ENCODE measurements at places on chromosomes 5 and 9.

GRCh38 chr9:125548141-125548540 lies 158.9 kb downstream of the MAPKAP1 start:
- no peak for DNase-seq

DNA sequence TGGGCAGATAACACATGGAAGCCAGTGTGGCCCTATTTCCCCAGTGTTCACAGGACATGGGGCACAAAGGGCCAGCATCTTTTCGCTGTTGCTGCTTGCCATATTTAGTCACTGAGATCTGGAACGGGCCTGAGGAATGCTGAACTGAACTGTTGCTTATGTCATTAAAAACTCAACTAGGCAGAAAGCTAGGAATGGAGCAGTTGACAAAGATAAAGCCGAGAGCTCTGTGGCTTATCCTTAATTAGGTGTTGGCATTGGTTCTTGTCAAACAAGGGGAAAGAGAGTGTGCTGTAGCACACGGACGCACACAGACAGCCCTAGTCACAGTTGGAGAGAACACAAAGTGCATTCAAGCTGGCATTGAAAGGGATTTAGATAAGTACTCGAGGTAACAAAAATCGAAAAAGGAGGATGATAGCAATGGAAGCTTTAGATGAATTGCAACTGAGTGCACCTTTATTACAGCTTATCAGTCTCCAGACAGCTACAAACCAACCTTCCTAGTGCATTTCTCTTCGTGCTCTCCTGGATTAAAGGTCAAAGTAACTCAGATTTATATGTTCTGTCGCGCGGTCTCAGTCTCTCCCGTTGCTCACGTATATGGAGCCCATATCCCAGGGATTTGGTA lies 450.2 kb upstream of the ZNF608 start:
- DNase-seq: no peak

DNA sequence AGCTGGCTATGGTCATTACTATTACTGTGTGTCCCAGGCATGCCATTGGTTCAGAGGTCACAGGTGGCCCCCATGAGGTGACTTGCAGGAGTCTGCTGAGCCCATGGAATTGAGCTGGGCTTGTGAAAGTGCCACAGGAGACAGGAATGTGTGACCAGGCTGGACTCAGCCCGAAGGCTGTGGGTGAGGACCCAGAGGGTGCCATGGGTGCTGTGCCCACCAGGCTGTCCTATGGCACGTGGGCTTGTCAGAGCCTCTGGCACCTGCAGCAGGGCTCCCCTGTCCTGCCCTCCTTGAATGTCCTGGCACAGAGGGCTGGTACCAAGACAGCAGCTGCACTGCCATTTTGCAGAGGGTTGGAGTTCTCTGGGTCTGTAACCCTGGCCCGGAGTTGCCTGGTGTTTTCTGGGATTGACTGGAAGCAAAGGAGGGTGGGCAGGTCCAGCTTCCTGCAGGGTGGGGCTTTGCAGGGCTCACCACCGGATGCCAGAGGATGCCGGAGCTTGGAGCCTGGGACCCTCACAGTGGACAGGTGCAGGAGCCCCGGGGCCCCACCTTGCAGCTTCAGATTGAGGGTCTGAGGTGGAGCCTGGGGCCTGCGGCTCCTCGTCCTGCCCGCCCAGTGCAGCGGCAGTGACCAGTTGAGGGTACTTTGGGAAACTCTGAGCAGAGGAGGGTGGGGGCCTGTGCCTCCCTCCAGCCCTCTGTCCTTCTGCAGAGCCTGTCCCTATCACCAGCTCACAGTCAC lies 14.2 kb downstream of the COL5A1 start:
- no peak for DNase-seq

- DNase-seq: no peak
Observed at GRCh38 chr9:109887079-109887478, 107.1 kb downstream of the PALM2AKAP2 start.

- no peak for DNase-seq
Observed at GRCh38 chr9:86549920-86550319, 195.7 kb upstream of the TUT7 start.

GRCh38 chr5:176446884-176447590 lies 1.1 kb upstream of the FAF2 start:
- DNase-seq: peak; percentile 22

DNA sequence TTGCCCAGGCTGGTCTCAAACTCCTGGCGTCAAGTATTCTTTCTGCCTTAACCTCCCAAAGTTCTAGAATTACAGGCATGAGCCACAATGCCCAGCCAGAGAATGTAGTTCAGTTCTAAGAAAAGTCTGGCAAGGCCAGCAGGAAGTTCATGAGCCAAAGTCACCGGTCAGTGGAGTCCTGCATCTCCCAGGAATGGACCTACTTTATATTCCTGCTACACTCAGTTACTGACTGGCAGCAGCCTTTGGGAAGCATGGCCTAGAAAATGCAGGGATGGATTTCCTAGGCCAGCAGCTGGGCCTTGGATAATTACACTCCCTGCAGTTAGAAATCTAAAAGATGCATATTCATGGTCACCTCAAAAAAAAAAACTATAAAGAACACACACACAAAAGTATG lies 135.7 kb downstream of the CAAP1 start:
- no peak for DNase-seq

- DNase-seq: no peak
Observed at GRCh38 chr5:68725905-68726683, 367.7 kb upstream of the SLC30A5 start.

DNA sequence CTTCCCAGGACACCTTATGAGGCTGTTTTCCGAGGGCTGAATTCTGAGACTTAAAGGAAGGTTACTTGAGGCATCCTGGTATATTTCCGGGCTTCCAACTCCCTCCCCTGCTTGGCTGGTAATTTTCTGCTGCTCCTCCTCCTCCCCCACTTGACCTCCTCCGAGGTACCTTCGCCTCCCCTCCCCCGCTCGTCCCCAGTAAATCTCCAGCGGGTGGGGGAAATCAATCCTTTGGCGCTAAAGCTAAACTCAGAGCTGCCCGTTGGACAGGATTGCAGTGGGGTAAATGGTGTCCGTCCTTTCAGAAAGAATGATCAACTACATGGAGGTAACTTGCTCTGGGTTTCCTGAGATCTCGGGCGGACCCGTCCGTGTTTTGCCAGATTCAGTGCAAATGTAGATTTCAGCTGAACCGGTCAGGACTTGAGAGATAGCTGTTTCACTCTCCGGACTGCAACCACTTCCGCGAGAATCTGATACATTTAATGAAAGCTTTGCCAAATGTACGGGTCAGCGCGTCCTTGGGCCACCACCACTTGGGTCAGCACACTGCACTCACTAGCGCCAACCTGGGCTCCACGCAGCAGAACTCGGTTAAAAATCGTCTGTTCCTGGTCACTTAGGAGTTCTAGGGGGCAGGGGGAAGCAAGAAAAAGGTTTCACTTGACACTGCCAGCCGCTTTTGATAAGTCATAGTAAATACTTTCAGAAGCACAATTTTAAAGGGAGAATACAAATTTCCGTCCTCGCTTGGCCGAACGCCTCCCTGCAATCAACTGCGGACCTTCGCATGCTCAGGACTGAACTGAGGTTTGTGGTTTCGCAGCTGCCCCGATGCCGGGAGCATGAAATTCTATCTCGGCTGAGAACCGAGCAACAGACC lies 4.6 kb upstream of the ISL1 start:
- no peak for DNase-seq

DNA sequence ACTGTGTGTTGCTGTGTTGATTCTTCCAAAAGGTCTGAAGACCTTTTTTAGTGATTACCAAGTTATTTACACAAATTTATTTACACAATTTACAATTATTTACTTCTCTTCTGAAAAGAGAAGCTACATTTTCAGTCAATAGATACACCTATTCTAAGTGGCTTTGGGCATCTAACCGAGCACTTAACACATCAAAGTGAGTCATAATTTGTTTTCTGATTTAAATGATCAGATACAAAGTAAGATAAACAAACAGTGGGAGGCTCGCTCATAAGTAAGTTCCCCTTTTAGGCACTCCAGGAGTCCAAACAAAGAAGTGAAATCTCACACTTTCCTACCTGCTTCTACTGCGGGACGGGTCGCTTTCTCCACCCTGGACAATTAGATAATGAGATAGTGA lies 90.2 kb downstream of the APBA1 start:
- DNase-seq: no peak

All from SW 1271 (cell line).